Activated effector memory CD4-positive, alpha-beta T cell treated with Interleukin-2 at 50 U/mL for 16 hours (primary cell): ENCODE measurements at places on chromosomes 1 and 21.

DNA sequence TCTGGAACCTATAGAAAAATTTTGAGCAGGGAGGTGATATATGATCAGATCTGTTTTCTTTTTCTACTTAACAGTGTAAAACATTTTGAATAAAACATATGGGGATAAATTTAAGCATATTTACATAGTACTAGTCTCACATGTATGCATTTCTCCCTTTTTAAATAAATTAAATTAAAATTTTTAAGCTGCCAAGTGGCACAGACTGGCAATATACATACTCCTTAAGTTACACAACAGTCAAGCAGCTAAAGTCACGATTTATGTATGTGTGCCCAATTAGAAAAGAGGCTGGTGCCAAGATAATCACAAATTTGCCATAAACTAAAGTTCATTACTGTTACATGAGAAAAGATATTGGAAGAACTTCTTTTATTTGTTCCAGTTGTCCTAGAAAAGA is 532.0 kb downstream of the RWDD3 start:
- no peak for DNase-seq

GRCh38 chr1:85322655-85323054 is 46.2 kb upstream of the BCL10 start:
- no peak for DNase-seq

GRCh38 chr1:64505944-64506655 is 36.2 kb downstream of the CACHD1 start:
- DNase-seq: no peak

- DNase-seq: no peak
These were observed 200.6 kb upstream of the BEND5 start for GRCh38 chr1:48977273-48977672.

- no peak for DNase-seq
These were observed 334.2 kb downstream of the NTNG1 start for GRCh38 chr1:107474877-107475612.

GRCh38 chr1:93692983-93693591 is 11.4 kb upstream of the BCAR3 start:
- no peak for DNase-seq
